Activated naive CD4-positive, alpha-beta T cell treated with anti-CD3 and anti-CD28 coated beads for 36 hours (primary cell): ENCODE measurements at places on chromosomes 13 and 19.
A peak's percentile ranks its signal among the peaks of the same experiment; 100 is the strongest.

- DNase-seq, result no peak
Measured at GRCh38 chr19:53878776-53879139, 3.2 kb upstream of the PRKCG start.

GRCh38 chr19:46840498-46840942, 10.1 kb downstream of the AP2S1 start:
- DNase-seq, result peak; percentile 61

- DNase-seq, result peak; percentile 18
Measured at GRCh38 chr13:79775830-79776229, 294.9 kb downstream of the NDFIP2 start.

DNA sequence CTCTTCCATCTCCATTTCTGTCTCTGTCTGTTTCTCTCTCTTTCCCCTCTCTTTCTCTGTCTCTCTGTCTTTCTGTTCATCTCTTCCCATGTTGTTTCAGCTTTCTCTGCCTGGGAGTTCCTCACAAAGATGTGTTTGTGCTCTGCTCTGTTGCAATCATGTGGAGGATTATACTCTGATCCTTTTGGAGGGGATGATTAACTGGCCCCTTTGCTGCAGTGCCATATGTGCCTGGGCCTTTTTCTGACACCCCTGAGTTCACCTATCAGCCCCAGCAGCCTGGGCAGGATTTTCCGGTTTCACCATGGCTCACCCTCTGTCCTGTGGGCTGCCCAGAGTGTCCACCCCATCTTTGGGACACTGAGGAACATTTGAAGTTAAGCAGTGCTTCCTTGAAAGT, 9.0 kb upstream of the TEX26 start:
- DNase-seq, result no peak

- DNase-seq, result peak; percentile 30
Measured at GRCh38 chr19:18789883-18790565, 1.1 kb downstream of the COMP start.

- DNase-seq, result no peak
Measured at GRCh38 chr13:94390881-94391280, 88.6 kb downstream of the DCT start.

DNA sequence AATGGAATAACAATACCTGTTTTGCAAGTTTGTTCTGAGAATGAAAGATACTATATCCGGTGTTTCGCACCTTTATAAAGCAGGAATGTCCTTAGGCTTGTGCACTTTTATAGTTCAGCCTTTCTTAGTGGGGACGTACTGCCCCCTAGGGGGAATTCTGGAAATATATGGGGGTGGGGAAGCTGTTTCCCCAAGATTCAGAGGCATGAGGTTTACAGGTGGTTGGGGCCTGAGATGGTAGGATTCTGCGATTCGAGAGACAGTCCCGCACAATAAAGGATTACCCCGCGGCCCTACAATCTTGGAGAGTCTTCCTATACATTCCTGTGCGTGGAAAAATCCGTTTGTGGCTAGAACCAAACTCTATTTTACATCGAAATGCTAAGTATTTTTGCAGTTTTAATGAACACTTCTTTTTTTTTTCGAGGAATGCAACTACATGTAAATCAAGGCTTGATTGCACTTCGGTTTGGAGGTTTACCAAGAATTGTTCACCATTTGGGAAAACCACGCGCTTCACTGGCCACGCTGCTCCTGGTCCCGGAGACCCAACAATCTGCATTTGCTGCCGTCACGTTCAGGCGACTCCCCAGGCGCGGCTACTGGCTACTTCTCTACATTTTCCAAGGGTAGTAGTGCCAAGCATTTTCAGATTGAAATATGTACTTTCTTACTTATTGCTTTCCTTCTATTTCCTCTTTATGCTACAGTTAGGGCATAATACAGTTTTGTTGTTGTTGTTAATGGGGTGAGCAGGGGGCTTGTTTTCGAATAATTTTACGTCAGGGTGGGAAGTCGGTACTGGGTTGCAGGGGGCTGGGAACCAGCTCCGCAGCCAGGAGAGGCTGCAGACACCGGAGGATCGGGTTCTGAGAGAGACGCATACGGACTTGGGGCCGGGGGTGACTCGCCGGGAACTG, 830 bp downstream of the NEK5 start:
- peak; percentile 73 for DNase-seq

DNA sequence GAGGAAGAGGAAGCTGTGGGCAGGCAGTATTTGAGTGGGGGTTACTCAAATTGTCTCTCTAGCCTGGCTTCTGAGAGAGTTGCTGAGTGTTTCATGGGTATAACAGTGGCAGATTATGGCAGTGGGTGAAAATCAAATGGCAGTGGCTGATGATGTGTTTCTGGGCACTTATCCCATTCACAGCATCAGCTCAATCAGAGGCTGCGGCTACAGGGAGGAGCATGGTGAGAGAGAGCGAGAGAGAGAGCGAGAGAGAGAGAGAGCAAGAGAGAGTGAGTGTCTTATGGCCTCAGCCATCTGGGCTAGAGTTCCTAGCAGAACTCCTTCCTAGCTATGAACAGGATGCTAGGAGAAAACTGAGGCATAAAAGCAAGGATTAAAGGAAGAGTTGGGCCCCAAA, 178.9 kb downstream of the OLFM4 start:
- no peak for DNase-seq

DNA sequence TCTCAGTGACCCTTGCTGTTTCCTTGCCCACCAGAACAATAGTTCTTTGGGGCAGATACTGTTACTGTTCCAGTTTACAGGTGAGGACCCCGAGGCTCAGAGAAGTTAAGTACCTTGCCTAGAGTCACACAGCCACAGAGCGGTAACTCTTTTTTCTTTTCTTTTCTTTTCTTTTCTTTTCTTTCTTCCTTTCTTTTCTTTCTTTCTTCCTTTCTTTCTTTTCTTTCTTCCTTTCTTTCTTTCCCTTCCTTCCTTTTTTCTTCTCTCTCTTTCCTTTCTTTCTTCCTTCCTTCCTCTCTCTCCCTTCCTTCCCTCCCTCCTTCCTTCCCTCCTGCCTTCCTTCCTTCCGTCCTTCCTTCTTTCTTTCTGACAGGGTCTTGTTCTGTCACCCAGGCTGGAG, 4.9 kb upstream of the PRX start:
- no peak for DNase-seq

DNA sequence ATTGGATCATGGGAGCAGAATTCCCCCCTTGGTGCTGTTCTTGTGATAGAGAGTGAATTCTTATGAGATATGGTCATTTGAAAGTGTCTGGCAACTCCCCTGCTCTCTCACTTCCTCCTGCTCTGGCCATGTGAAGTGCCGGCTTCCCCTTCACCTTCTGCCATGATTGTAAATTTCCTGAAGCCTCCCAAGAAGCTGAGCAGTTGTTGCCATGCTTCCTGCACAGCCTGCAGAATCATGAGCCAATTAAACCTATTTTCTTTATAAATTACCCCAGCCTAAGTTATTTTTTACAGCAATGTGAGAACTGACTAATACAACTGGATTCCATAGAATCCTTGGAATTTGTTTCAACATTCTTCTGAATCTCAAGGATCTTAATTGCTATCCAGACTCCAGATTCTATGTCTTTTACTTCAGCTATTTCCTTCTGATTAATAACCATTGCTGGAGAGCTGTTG, 328.1 kb downstream of the SLITRK5 start:
- no peak for DNase-seq

DNA sequence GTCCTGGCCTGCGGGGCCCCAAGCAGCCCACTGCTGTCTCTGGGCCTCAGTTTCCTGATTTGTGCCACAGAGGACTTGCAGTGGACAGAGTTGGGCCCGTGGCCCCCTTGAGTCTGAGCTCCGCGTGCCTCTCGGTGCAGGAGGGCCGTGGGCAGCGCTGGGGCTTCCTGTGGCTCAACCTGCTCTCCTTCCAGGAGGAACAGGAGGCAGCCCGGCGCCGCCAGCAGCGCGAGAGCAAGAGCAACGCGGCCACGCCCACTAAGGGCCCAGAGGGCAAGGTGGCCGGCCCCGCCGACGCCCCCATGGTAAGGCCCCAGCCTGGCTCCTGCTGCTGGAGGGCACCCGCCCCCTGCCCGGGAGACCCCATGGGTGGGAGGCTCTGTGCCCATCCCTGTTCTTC, 25.9 kb downstream of the PLEKHJ1 start:
- no peak for DNase-seq

- no peak for DNase-seq
Measured at GRCh38 chr13:53281677-53282076, 253.1 kb downstream of the OLFM4 start.

- no peak for DNase-seq
Measured at GRCh38 chr13:25247360-25247759, 39.9 kb downstream of the MTMR6 start.

- DNase-seq, result no peak
Measured at GRCh38 chr19:42363614-42364346, 26.3 kb downstream of the CNFN start.

- DNase-seq, result no peak
Measured at GRCh38 chr13:49938314-49938713, 2.2 kb upstream of the SPRYD7 start.

- no peak for DNase-seq
Measured at GRCh38 chr19:14762111-14762510, 16.2 kb downstream of the ADGRE2 start.

DNA sequence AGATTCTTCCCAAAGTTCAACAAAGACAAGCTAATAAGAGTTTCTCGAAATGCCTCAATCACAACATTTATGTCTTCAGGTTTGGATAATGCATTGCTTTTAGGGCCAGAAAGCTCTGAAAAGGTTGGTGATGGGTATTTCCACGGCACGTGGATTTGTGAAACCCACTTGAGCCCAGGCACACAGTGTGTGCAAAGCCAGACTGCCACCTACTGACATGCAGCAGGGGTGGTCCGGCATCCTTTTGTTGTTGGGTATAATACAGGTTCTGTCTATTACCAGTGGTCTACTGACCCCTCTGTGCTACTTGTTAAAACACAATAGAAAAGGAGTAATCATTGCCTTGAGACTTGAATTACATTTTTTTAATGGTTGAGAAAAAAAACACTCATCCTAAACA, 225.6 kb downstream of the RAP2A start:
- DNase-seq, result peak; percentile 8

- no peak for DNase-seq
Measured at GRCh38 chr13:43360892-43361610, 337.7 kb downstream of the DNAJC15 start.

- DNase-seq, result no peak
Measured at GRCh38 chr13:43044720-43045301, 21.4 kb downstream of the DNAJC15 start.

GRCh38 chr13:63942372-63942771, 2526.7 kb upstream of the PCDH20 start:
- DNase-seq, result no peak
